Stimulated activated CD4-positive, alpha-beta T cell treated with anti-CD3 and anti-CD28 coated beads, Interleukin-12 subunit alpha, Interleukin-12 subunit beta, amount 100 ng/mL, for 24 hours (primary cell): ENCODE measurements at places on chromosomes 7 and 10.

DNA sequence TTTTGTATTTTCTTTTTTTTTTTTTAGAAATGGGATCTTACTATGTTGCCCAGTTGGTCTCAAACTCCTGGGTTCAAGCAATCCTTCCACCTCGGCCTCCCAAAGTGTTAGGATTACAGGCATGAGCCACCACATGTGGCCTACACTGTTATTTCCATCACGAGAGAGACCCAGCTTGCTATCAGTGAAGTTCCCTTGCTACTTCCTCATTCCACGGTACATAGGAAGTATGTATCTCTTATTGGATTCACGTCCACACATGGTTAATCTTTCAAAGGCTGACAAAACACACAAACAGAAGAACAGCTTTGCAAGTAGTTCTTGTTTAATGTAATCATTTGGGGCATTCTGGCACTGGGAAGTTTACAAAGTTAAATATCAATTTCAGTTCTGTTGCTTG, 50.9 kb downstream of the DCLRE1A start:
- DNase-seq = no peak

DNA sequence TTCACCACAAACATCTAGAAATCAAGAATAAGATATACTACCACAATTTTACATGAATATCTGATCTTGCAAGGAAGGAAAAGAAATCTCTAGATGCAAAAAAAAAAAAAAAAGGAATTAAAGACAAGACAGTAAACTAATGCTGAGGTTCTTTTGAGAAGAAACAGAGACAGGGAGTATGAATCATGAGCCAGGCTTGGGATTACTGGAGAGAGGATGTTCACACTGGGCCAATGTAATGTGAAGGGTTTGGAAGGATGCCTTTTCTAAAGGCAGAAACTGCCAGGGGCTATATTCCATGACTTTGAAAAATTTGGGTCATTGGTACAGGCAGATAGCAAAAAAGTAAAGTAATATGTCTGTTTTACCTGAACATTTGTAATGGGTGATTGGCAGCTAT, 573.0 kb upstream of the IGFBP3 start:
- no peak for DNase-seq

DNA sequence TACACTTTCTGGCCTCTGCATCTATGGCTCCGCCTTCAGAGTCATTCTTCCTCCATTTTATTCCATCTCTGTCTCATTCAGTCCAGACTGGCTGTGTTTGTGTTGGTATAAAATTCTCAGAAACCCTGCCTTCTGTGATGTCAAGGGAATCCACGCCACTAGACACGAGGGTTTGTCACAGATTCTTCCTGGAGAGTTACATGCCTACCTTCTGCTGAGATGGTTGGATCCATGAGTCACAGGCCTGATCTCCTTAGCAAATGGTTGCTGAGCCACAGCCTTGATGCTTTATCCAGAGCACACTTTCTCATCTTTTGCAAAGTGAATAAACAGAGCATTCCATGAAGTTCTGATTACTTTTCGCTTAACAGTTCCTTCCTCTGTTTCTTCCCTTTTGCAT, 35.9 kb upstream of the TSPAN33 start:
- DNase-seq = no peak

DNA sequence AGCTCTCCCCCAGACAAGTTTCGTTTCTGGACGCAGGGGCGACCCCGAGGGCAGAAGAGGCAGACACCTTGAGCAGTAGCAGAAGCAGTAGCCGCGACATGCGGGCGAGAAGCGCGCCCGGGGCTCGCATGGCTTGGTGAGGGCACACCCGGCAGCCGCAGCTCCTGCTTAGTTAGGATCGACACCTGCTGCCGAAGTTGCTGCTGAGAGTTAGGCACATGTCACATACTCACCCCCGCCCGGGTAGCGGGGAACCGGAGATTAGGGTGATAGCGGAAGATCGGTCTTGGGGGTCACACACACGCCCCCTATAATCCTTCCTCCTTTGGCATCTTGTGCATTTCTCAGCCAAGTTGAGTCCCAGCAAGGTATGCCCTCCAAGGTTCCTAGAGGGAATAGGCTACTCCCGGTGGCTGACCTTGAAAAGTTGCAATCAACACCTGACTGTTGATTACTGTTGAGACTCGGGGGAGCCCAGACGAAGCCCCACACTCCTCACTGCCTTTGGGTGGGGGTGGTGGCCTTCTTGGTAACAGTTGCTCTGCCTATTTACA, 668 bp downstream of the GPR37 start:
- no peak for DNase-seq

DNA sequence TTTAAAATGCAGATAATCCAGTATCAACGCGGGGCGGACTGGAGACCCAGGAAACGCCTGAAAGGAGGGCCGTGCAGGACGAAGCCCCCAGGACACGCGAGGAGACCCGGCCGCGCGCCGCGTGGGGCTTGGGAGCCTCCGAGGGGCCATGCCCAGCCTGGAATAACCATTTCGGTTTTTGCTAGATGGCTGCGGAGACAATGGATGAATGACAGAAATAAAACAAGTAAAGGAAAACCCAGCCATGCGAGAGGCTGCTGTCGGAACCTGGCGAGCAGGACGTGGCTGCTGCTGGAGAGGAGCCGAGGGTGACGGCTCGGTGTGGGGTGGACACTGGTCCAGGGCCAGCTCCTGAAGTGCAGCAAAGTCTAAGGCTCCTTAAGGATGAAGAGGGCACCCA, 227.2 kb upstream of the ADARB2 start:
- DNase-seq = no peak

GRCh38 chr7:7351832-7352231, 169.5 kb downstream of the C1GALT1 start:
- no peak for DNase-seq

GRCh38 chr10:85641479-85642009, 725.1 kb downstream of the GRID1 start:
- DNase-seq = no peak

- DNase-seq = no peak
Measured at GRCh38 chr10:126561921-126562680, 108.4 kb downstream of the C10orf90 start.

DNA sequence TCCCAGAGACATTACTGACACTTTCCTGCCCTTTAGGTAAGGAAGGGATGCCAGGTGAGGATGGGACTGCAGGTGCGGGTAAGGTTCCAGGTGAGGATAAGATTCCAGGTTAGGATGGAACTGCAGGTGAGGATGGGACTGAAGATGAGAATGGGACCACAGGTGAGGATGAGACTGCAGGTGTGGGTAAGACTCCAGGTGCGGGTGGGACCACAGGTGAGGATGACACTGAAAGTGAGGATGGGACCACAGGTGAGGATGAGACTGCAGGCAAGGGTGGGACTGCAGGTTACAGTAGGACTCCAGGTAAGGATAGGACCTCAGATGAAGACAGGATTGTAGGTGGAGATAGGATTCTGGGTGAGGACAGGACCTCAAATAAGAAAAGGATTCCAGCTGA, 322.3 kb downstream of the WDR37 start:
- DNase-seq = no peak

GRCh38 chr7:7417851-7418250, 117.8 kb downstream of the COL28A1 start:
- DNase-seq = no peak

GRCh38 chr7:111771638-111772037, 209.3 kb upstream of the IMMP2L start:
- no peak for DNase-seq

DNA sequence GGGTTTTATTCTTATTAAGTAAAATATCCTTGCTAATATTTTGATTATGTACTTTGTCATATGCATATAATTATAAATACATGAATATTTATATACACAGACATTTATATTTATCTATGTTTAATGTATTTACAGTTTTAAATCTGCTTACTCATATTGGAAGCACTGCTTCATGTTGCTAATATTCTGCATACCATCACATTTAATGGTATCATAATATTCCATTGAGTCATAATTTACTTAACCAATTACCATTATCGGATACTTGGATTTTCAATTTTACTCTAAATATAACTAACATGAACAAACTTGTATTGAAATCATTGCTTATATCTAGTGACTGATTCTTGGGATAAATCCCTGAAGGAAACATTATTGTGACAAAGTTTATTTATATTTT, 155.2 kb downstream of the MBL2 start:
- DNase-seq = no peak

GRCh38 chr10:61971003-61971325, 69.5 kb downstream of the ARID5B start:
- DNase-seq = no peak

DNA sequence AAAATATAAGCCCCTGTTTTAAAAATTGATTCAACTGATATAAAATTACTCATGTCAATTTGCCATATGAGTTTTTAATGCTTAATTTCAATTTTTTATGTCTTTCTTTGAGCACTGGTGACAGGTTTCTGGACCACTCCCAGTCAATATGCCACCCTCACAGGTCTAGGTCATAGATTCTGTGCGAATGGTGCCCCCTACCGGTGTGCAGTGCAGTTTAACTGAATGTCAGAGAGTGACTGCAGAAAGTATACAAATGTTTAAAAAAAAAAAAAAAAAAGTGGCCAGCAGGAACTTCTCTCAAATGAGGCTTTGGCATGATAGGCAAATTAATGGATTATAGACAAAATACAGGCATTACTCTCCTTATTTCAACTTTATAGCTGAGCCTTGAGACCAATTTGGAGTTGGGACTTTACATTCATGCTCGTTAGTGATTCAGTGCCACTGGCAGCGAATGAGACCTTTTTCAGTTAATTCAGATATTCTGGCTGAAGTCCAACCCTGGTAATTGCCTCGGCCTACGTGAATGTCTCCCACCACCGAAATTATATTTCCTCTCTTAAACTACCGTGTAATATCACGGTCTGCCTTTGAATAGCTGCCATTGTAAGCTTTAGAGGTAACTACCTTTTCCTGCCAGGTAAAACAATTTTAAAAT, 427.6 kb downstream of the PHTF2 start:
- peak; percentile 29 for DNase-seq

GRCh38 chr10:94104316-94105000, 110.7 kb downstream of the PLCE1 start:
- no peak for DNase-seq

DNA sequence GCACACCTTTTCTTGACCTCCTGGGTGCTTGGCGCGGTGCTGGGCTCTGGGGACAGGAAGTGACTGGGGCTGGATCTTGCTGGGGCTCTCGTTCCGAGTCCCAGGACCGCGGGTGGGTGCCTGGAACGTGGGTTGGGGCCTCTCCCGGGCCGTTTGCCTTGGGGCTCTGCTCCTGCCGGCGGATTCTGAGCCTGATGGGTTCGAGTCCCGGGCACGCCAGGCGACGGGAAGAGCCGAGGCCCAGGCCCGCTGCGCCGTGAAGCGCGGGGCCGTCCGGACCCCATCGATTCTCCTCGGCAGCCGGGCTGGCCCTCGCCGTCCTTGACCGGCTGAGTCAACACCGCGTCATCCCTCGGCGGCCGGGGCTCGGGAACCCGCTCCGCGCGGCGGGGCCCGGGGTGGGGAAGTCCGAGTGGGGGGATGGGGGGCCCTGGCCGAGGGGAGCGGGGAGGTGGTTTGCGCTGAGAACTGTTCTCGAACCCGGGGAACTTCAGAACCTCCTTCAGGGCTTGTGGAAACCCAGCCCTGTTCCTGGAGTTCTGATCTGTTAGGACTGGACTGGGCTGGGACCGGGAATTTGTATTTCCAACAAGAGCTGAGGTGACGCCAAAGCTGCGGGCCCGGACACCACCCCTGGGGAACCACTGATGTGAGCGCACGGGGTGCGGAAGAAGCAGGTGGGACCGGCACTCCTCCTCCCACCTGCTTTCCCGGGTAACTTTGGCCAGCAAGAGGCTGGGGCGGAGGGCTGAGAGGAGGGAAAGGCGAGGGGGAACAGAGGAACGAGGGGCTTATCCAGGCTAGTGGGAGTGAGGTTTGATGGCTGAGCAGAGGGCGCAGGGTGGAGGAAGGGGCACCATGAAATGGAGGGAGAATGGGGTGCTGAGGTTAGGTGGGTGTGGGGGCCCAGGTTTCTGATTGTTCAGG, 6.2 kb downstream of the HHEX start:
- no peak for DNase-seq

GRCh38 chr7:112876877-112877276, 86.7 kb upstream of the TMEM168 start:
- no peak for DNase-seq

DNA sequence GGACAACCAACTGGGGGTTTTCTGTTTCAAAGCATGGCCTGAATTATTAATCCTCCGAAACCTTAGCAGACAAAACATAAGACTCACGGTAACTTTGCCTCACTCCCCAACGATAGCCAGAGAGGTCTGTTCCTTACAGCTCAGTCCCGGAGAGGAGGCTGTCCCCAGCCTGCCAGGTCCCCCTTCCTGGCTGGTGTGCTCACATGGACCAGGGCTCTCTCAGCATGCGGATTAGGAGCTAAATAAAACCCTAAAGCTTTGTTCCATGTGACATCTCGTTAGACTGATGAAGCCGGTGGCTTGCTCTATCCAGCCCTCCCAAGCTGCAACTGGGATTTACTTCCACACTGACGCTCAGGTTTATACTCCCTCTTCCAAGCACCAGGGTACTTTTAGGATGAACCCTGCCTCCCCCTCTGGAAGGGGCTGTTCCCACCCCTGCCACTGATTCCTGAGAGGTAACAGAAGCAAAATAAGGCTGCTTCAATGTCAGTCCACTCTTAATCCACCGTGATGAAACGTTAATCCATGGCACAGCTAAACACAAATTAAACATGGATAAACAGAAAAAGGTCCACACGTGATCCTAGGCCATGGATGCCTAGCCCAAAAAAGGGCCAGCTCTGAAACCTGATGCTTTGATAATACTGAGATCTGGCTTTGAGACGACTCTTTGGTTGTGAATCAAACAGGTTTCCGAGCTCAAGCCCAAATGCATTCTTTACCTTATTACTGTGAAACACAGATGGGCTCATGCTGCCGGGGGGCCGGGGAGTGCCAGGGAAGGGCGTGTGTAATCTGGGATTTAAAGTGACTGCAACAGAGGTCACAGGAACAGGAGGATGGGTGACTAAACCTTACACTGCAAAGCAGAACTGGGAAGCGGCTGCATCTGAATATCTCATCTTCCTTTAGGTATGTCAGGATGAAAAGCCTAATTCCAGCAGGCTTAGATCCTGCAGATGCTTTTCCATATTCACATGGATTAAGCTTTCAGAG, 86.2 kb downstream of the ZRANB1 start:
- DNase-seq = no peak

GRCh38 chr7:75879771-75880184, 944 bp downstream of the RHBDD2 start:
- no peak for DNase-seq

GRCh38 chr10:100509241-100509840, 10.3 kb downstream of the SEC31B start:
- peak; percentile 56 for DNase-seq

- DNase-seq = no peak
Measured at GRCh38 chr7:128204455-128204854, 36.6 kb upstream of the LEP start.
